ENCODE measurements at places on chromosomes 3 and 15. TPM values are rescaled to one million over a fixed set of nuclear protein-coding genes. Genes with fewer than 3 reads are reported as not detected.
A peak's percentile ranks its signal among the peaks of the same experiment; 100 is the strongest.

GOLGA6L10 gene
- not detected for total RNA-seq

GRCh38 chr3:134441321-134441720 lies 44.5 kb downstream of the ANAPC13 start:
- H3K27ac ChIP-seq = no peak overlapping the region
- H3K4me3 ChIP-seq = no peak overlapping the region
- H3K27me3 ChIP-seq = no peaks in the 10 kb centered on the region
- no peaks in the 10 kb centered on the region for H3K36me3 ChIP-seq
- H3K4me1 ChIP-seq = peaks cover under 1% of the 10 kb centered on the region

DNA sequence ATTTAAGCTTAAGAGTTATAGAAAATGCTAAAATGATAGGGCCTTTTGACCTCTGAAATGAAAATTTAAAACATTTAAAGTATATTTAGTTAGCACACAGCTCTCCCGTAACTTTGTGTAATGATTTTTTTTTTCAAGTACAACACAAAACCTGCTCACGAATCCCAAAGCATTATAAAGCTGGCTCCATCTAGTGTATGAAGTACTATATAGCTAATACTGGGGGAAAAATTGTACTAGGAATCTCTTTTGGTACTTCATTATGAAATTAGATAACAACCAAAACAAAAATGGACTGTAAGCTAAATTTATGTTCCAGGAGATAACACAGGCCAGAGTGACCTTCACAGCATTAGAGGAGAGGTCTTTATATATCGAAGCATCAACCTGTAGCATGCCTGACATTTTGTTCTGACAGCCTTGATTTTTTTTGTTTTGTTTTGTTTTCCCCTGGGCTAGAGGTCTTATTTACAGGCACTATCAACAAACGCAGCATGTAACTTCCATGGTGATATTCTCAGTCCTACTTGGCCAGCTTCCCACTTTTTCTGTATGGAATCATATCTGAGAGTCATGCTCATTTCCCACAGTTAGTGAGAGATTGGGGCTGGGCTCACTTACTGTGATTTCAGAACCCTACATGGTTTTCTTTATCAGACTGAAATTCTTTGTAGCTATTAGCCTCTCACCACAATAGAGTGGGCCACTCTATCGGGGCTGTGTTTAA lies 116.3 kb downstream of the MITF start:
- peaks cover 15% of the 10 kb centered on the region for H3K4me1 ChIP-seq
- H3K27me3 ChIP-seq = no peaks in the 10 kb centered on the region
- peak; percentile 80 for DNase-seq
- H3K27ac ChIP-seq = peak overlapping the region; percentile 4
- H3K4me3 ChIP-seq = no peak overlapping the region
- H3K36me3 ChIP-seq = no peaks in the 10 kb centered on the region

FAM227B gene
- total RNA-seq = 1.3 TPM

LSAMP gene
- 1.8 TPM for total RNA-seq
